ENCODE measurements at places on chromosomes 7 and 10. TPM values are rescaled to one million over a fixed set of nuclear protein-coding genes. Genes with fewer than 3 reads are reported as not detected.

Gene MYO3A
- not detected for polyA plus RNA-seq

Gene KBTBD2
- polyA plus RNA-seq = 46.7 TPM

Gene CRYGN
- not detected for polyA plus RNA-seq

Gene PLXDC2
- polyA plus RNA-seq = 105 TPM

Gene ABCB1
- 0.62 TPM for polyA plus RNA-seq

Gene CUBN
- not detected for polyA plus RNA-seq

Gene APBB1IP
- not detected for polyA plus RNA-seq

Gene GDI2
- polyA plus RNA-seq = 136 TPM

Gene RAB19
- not detected for polyA plus RNA-seq

Gene GIMAP4
- 0.19 TPM for polyA plus RNA-seq

Gene CFTR
- polyA plus RNA-seq = 1.6 TPM

Measured in Purkinje cell (primary cell).